Right lung (tissue), 10 donors: ENCODE measurements at places on chromosomes 12 and 14. TPM values are rescaled to one million over a fixed set of nuclear protein-coding genes. Genes with fewer than 3 reads are reported as not detected.

ADAM21 gene
- 0.74 TPM for polyA plus RNA-seq

PTHLH gene
- 3.4 TPM for polyA plus RNA-seq

POU6F1 gene
- polyA plus RNA-seq: 17.4 TPM

GAS2L3 gene
- polyA plus RNA-seq: 28.7 TPM

SYT1 gene
- polyA plus RNA-seq: 4.7 TPM

SGPP1 gene
- polyA plus RNA-seq: 20.2 TPM

ANKRD33 gene
- polyA plus RNA-seq: not detected

ITPK1 gene
- polyA plus RNA-seq: 19.6 TPM

FCF1 gene
- 86.5 TPM for polyA plus RNA-seq

SIRT4 gene
- 2.6 TPM for polyA plus RNA-seq

SLC35F4 gene
- polyA plus RNA-seq: 0.18 TPM

C12orf50 gene
- polyA plus RNA-seq: 0.61 TPM

MUCL1 gene
- polyA plus RNA-seq: not detected
